ENCODE measurements at places on chromosomes 3 and 15.
A peak's percentile ranks its signal among the peaks of the same experiment; 100 is the strongest.

GRCh38 chr15:93035092-93035915, 53.7 kb downstream of the RGMA start:
- no peak for DNase-seq

- DNase-seq: no peak
Measured at GRCh38 chr3:115208066-115208750, 61.1 kb upstream of the ZBTB20 start.

DNA sequence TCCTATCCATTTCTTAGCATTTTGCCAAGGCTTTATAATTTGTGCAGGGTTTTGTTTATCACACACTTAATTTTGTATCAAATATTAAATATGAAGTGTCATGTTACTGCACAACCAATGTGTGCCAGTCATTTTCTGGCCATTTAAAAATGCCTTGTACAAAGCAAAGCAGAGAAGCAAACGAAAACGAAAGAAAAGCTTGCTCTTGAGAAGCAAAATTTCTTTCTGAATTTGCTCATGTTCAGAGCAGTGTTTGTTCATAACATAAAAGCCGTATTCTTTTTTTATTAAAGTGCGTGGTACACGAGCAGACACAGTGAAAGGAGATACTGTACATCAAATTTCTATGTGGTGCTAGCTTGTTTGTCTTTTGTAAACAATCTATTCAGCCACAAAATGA, 792.6 kb downstream of the NAALADL2 start:
- DNase-seq: no peak

DNA sequence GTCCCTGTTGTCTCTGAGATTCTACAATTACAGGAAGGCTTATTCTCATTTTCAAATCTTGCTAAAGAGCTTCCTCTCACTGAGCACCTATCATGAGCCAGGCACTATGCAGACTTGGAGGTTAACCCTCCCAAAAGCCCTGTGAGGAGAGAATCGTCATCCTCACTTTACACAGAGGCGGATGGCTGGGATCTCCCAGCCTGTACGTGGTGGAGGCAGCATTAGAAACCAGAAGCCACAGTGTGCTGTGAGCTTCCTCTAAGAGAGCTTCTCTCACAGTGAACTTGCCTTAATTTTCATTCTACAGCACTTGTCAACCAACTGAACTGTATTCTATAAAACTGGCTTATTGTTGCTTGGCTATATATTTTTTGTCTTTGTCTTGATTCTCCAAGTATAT, 6.1 kb upstream of the DGKG start:
- no peak for DNase-seq

- no peak for DNase-seq
Measured at GRCh38 chr3:142984255-142984654, 17.1 kb upstream of the U2SURP start.

- no peak for DNase-seq
Measured at GRCh38 chr3:194964809-194965208, 279.1 kb downstream of the FAM43A start.

DNA sequence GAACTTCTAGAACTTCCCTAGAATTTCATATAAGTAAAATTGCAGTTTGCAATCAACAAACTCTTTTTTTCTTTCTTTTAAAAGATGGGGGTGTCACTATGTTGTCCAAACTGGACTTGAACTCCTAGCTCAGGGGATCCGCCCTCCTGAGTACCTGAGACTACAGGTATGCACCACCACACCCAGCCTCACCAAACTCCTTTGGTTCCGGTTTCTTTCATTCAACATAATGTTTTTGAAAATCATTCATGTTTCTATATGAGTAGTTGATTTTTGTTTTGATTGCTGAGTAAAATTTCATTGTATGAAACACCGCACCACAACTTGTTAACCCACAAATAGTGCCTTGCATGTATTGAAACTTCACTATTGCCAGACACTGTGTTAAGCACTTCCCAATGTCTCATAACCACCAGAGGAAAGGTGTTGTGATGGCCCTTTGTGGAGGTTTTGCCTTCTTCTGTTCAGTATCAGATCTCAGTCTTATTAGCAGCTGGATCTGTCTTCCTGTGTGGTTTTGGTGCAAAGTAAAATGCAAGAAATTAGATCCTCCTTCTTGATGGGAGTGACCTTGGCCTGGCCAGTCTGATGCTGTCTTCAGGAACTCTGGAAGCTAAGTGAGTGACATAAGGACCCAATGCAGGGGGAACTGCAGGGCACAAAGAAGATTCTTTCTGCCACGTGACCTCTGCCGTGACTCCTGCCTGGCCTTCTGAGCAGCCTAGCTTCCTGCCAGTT, 78.8 kb upstream of the UBE2E1 start:
- DNase-seq: no peak

- DNase-seq: no peak
Measured at GRCh38 chr3:170137986-170138385, 43.5 kb downstream of the PHC3 start.

DNA sequence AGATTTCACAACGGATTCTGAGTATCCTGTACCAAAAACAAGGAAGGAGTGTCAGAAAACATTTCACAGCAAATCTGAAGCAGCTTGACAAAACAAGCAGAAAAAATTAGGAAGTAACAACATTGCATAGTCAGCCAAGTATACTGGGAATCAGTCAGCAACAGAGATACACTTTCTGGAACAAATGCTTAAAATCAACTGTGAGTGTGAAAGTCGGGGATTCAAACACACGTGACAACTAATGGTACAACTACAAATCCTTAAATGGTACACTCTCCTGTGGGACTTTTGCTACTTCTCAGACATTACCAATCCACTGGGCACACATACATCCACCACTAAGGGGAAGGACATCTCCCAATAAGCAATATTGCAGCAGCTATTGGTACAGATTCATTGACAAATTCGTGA, 296.6 kb upstream of the MME start:
- no peak for DNase-seq

DNA sequence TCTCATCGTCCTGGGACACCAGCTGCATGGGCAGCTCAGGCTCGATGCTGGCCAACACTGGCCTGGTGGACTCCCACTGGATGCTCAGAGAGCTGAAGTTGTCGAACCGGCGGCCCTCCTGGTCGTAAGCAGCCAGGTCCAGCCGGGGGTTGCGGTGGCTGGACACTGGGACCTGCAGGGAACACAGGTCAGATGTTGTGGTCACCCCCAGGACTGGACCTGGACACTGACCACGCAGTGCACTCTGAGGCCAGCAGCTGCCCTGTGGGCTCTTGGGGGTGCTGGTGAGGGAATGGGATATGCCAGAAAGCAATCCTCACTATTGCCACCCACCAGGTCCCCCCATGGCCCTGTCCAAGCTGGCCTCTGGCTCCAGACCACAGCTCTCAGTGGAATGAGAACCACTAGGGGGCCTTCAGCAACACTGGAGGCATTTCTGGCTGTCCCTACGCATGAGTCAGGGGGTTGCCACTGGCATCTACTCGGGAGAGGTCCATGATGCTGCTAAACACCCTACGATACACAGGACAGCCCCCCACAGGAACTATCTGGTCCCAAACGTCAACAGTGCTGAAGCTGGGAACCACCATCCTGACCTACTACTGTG, 66.1 kb downstream of the NUP210 start:
- no peak for DNase-seq

DNA sequence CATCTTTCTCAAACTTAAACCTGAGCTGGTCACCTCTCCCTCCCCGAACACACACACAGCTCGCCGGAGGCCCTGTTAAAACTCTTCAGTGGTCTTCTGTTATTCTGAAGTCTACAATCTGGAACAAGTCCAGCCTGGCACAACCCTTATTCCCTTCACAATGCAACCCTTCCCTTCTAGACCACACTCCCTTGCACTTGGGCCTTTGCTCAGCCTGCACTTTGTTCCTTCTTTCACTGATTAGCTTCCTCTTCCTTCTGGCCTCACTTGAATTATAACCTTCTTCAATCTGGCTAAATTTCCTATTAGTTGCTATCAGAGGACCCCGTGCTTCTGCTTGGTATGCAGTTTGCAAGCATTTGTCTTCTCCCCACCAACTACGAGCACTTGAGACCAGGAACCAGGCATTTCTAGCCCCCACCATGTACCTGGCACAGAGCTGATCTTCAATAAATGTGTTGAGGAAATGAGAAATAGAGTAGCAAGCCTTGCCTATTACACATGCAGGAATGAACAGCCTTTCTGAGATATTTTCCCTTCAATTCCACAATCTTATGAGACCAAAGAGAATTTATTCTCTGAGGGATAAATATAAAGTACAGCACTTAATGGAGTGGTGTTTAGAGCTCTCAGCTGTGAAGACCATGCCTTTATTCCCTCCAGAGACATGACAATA, 663.1 kb upstream of the ADAMTS9 start:
- no peak for DNase-seq

- no peak for DNase-seq
Measured at GRCh38 chr3:114566162-114566755, 272.4 kb downstream of the TIGIT start.

GRCh38 chr15:32825219-32825618, 107.4 kb downstream of the GREM1 start:
- DNase-seq: no peak

GRCh38 chr3:37456781-37457180, 282.4 kb upstream of the LRRFIP2 start:
- DNase-seq: no peak

DNA sequence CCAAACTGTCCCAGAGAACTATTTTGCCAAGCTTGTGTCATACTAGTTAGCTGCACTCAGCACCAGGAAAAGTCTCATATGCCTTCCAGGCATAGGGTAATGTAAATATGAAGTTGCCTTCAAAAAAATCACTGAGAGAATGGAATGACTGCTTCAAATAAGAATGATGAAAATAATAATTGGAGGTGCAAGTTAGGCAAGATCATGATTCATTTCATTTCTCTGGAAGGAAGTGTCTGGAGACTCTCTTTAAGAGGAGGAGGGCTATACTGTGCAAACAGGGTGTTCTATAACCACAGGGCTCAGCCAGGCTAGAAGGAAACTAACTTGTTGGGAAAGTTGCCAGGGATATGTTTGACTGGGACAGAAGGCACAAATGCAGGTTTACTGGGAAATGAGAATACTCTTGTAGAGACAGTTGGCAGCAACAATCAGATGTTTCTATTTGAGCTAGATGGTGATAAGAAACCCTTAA, 4.3 kb downstream of the SIDT1 start:
- DNase-seq: no peak

- DNase-seq: no peak
Measured at GRCh38 chr3:42061025-42061712, 30.0 kb upstream of the TRAK1 start.

GRCh38 chr3:122014741-122015140, 7.3 kb downstream of the ILDR1 start:
- DNase-seq: peak; percentile 28

GRCh38 chr3:41419809-41420208, 220.5 kb downstream of the CTNNB1 start:
- DNase-seq: no peak

- DNase-seq: no peak
Measured at GRCh38 chr15:94843060-94843459, 611.7 kb downstream of the MCTP2 start.

DNA sequence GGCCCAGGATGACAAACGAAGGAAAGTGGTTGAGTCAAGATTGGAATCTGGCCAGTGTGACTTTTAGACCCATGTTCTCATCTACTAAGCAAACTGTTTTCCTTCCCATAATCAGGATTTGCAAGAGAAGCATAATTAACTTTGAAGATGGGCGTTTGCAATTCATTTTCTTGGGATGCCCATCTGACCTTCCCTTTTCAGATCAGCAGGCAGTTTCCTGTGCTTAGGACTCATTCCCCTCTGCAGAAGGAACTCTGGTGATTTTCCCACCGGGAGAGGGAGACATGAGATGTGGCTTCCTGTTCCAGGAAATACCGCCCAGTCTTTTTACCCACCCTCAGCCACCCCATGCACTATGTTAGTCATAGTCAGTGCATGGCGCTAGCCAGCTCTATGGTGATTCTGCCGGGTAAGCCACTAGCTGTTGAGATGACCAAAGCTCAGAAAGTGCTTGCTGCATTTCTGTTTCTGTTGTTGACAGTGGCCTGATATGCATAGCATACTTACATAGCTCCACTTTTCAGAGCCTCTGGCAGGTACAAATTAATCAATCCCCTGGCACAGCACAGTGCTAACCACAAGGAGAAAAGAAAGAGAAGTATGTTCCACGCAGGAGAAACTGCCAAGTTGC, 129.4 kb downstream of the VGLL4 start:
- no peak for DNase-seq

DNA sequence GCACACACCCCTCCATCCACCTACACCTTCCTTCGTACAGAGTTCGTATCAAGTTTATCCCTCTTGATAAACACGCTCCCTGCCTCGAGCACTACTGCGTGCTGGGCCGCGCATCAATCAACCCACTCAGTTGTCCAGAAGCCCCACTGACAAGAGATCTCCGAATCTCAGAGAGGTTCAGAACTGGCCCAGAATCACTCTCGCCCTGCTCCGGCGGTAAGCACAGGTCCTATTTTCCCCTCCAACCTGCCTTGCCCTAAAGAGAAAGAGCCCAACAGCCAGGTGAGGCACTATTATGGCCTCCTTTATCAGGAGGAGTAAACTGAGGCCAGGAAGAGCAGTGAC, 494 bp upstream of the NISCH start:
- no peak for DNase-seq

GRCh38 chr3:104941785-104942184, 424.9 kb upstream of the ALCAM start:
- no peak for DNase-seq

DNA sequence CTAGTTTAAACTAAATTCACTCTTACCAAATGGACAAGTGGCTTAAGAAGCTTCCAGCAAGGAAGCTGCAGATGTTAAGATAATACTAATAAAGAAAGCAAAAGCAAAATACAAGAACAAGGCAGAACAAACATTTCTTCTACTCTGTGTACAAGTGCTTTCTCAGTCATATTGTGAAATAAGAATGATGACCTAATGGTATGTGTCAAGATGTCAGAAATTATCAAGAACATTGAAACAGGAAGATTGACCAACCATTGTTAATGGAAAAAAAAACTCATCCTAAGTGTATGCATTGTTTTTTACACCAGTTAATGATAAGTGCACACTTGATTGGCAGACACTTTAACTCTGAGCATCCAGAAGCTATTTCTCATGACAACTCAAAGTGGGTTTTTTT, 65.4 kb upstream of the P2RY1 start:
- DNase-seq: no peak

DNA sequence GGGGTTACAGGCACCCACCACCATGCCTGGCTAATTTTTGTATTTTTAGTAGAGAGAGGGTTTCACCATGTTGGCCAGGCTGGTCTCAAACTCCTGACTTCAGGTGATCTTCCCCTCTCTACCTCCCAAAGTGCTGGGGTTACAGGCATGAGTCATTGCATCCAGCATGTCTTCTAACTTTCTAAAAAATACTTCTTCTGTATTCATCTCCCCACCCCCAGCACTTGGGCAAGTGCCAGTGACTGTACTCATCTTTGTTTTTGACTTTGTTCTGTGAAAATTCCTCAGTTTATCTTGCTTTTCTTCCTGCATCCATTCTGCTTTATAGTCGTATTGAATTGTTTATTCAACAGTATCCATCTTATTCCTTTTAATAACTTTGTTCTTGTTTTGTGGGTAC, 47.6 kb downstream of the ARIH1 start:
- DNase-seq: no peak

GRCh38 chr3:110344487-110344886, 727.1 kb upstream of the NECTIN3 start:
- DNase-seq: no peak

- no peak for DNase-seq
Measured at GRCh38 chr3:52068730-52069129, 12.4 kb upstream of the DUSP7 start.
